ENCODE measurements at places on chromosomes 5 and 9. TPM values are rescaled to one million over a fixed set of nuclear protein-coding genes. Genes with fewer than 3 reads are reported as not detected.

The SLC34A1 gene
- 0.02 TPM for total RNA-seq

The GNA14 gene
- 0.42 TPM for total RNA-seq

The FAM78A gene
- total RNA-seq, result 0.71 TPM

The NEURL1B gene
- total RNA-seq, result 2.3 TPM

The TMEM250 gene
- 23.5 TPM for total RNA-seq

The PCDHA9 gene
- not detected for total RNA-seq

The WNK2 gene
- 0.02 TPM for total RNA-seq

The MYORG gene
- 1.5 TPM for total RNA-seq

- no peak for DNase-seq
These were observed 3.3 kb downstream of the AFAP1L1 start for GRCh38 chr5:149274939-149275338.

DNA sequence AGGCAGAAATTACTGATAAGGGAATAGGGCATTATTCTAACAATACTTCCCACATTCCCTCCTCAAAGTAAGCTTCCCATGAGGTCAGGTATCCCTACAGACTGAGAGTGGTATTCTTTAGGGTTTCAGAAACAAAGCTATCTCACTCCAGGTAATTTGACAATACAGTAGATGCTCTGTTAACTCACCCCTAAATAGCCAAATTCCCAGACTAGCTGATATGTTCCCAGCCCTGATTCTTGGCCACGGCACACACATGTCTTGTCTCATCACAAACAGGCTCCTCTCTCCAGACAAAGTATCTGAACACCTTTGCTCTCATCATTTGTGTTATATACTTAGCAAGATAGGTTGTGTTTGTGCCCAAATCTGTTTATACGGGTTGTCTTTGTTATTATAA, 139.9 kb downstream of the ZNF608 start:
- no peak for DNase-seq

DNA sequence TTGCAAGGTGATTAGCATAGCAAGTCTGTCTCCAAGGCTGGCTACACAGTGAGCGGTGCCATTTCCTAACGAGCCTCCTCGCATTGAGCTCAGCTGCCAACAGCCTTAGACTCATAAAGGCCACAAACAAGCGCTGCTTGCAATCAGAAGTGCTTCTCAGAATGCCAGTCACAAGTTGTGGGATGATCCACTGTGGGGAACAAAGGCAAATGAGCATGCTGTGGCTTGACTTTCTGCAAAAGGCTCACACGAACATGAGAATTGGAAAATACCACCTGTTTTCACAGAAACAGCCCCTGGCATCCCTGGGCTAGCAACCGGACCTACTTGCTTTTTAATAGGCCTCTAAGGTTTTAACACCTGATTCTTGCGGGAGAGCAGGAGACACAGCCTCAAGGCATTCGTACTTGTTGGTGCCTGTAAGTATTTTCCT, 215.5 kb downstream of the FANCC start:
- DNase-seq, result no peak

DNA sequence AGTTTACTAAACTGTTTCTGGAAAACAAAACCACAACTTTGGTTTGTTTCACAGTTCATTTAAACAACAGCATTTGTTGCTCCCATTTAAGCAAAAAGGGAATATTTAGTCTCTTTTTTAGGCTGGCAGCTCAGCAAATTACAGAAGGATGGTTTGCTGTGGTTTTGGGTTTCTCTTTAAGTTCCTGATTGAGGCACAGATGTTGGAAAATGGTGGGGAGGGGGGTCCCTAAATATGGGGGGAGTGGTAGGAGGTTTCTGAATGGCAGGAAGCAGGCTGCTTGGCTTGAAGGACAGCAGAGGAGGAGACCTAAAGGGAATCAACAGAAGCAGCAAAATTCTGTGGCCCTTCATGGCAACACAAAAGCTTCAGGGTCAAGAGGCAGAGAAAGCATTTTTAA, 263.4 kb downstream of the ZSWIM6 start:
- no peak for DNase-seq

- no peak for DNase-seq
These were observed 291.2 kb downstream of the TMEM167A start for GRCh38 chr5:82785882-82786509.

- DNase-seq, result peak; percentile 82
These were observed 115.4 kb downstream of the ZNF608 start for GRCh38 chr5:124630767-124631704.

GRCh38 chr5:152595405-152595804, 190.3 kb upstream of the NMUR2 start:
- no peak for DNase-seq

- DNase-seq, result no peak
These were observed 29.1 kb downstream of the TRIP13 start for GRCh38 chr5:921456-922435.

DNA sequence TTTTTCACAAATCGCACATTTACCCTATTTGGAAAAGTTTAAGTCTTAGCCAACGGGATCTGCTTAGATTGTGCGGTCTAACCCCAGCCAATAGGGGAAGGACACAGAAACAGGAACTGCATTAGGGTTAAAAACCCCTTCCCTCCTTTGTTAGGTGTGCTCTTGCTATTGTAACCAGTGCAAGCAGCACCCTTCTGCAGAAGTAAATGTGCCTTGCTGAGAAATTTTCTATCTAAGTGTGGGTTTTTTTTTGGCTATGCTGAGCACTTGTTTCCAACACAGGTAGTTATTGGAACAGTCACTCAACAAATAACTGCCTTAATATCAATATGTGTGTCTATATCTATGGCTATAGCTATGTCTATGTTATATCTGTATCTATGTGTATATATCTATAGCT, 190.0 kb downstream of the TRIM32 start:
- no peak for DNase-seq

DNA sequence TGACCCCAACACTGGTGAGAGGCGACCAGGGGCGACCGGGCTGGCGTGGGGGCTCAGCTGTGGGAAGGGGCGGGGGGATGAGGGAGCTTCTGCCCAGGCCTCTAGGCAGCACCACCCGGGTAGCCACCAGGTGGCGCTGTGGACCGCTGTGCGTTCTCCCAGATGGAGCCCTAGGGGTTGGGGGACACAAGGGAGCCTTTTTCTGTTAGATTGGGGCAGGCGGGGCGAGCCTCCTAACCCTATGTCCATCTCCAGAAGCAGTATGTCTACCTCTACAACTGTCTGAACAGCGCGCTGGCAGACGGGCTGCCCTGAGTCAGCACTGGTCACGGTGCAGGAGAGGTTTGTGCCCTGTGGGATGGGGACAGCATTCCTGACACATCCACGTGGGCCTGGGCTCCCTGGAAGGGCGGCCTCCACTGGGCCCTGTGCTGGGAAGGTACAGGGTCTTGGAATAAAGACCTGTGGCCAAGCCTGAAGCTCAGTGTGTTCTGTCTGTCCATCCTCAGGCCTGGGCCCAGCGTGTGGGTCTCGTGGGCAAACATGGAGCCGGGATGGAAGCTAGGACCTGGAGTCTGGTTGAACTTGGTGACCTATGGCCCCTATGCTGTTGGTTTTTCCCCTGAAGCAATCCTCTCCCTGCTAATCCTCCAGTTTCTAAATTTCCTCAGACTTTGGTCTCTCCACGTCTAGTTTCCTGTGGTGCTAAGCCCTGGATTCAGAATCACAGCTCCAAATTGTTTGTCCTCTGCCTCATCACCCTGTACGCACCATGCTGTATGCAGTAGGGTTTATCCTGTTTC, 23.1 kb upstream of the SPTLC1 start:
- peak; percentile 50 for DNase-seq

DNA sequence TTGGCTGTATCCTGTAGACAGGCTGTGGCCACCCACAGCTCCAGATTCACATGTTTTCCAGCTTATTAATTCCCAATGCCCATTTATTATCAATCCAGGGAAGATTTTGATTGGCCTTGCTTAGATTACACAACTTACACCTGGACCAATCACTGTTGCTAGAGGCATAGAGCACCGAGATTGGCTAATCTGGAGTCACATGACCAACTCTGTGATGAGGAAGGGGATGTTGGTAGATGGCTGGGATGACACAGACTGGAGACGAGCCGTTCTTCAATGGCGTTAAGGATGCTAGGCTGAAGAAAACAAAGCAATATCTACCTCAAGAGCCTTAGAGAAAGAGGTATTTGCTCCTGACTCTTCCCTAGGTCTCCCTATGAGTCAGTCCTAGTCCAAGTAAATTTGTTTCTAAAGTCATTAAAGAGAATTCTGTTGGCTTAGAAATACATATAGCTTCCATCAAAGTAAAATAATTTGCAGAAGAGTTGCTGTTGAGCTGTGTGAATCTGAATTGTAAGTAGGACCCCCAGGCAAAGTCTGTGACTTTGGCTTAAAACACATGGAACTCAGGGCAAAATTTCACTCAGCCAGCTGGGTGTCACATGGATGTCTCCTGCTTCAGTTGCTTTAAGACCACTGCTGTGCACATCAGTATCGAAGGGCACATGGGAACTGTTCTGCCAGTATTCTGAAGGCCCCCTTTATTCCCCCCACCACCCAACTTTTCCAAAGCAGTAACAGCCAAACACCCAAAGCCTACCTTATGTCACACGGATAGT, 326.4 kb upstream of the KLF4 start:
- no peak for DNase-seq

GRCh38 chr9:73077625-73078030, 74.0 kb upstream of the ANXA1 start:
- no peak for DNase-seq
